Stimulated activated CD8-positive, alpha-beta memory T cell treated with anti-CD3 and anti-CD28 coated beads, Interleukin-7, amount 100 ng/mL, for 48 hours (primary cell): ENCODE measurements at places on chromosomes 13 and 19.
A peak's percentile ranks its signal among the peaks of the same experiment; 100 is the strongest.

DNA sequence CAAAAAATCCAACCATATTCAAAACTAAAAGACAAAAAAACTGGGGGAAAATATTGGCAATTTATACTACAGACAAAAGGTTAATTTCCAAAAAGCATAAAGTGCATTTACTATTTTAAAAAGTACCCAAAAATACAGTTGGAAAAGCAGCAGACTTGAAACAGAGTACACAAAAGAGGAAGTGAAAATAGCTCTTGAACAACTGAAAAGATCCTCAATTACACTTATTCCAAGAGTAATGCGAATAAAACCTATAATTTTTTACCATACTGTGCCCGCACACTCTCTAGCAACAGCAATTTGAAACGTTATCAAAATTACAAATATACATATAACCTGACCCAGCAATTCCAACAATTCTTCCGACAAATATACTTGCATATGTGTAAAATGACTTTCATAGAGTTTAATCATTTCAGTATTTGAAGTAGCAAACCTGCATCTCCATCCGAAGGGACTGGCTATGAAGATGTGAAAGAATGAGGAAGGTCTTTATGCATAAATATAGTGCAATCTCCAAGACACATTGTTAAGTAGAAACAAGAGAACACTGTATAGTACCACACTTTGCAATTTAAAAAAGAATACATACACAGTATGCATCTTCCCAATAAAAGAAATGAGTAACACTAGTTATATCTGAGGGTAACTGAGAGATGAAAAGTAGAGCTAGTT lies 25.4 kb downstream of the ALG5 start:
- DNase-seq, result no peak

DNA sequence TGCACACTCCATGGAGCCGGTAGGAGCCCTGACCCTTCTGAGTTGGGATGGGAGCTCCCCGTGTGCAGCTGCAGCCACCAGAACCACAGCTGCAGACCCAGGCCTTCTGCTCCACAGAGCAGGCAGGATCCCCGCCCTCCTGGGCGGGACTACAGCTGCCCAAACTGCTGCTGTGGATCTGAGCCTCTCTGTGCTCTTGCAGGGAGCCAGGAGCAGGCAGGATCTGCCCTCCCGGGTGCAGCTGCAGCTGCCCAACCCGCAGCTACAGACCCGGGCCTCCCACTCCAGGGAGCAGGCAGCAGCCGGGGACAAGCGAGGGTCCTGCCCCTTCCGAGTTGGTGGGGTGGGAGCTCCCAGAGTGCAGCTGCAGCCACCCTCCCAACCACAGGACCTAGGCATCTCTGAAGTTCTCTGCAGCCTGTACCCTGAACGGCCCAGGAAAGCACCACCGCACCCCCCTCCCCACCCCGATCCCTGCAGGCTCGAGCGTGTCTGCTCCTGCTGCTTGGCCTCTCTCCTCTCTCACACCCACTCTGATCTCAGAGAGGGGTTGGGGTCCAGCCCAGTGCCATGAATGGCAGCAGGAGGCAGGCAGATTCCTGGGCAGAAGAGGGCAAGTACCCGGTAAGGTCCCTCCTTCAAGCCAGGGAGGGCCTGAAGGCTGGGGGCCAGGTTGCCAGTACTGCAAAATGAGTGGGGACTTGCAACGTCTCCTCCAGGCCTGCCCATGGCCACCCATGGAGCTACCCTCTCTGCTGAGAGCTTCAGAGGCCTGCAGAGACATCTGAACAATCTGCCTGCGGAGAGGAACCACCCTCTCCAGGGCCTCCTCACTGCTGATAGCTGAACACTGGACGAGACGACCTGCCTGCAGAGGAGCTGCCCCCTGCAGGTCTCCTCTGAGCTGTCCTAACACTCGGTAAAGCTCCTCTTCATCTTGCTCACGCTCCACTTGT lies 16.4 kb upstream of the EMP3 start:
- no peak for DNase-seq

GRCh38 chr13:113155201-113155600 lies 3.2 kb upstream of the PROZ start:
- DNase-seq, result no peak

DNA sequence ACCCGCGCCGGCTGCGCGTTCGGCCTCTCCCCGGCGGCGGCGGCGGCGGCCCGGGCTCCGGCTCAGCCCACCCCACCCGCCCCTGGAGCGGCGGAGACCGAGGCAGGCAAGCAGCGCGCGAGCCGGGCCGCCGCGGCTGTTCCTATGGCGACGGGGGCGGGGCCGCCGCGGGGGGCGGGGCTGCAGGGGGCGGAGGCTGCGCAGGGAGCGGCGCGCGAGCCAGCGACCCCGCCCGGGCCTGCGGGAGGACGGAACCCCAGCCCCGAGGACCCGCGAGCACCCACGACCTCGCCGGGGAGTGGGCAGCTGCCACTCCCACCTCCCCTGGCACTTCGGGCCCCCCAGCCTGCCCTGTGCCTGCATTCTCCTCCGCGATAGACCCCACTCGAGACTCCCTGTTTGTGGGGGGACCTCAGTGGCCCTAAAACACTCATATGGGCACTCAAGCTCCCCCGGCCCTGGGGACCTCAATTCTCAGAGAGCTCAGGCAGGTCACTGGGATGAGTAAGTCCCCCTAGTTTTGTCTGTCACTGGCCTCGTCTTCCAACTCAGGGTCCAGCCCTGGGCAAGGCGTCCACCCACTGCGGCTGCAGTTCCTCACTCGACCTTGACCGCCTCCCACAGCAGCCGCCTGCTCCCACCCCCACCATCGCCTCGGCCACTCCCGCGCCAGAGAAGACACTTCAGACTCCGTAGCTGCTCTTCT lies at the start of gene CTXN1:
Gene CTXN1 (minus strand): TSS at position 115 of the 706 bp plus-strand sequence. CDS start 597 bp downstream, outside the sequence.
- DNase-seq, result peak; percentile 65

DNA sequence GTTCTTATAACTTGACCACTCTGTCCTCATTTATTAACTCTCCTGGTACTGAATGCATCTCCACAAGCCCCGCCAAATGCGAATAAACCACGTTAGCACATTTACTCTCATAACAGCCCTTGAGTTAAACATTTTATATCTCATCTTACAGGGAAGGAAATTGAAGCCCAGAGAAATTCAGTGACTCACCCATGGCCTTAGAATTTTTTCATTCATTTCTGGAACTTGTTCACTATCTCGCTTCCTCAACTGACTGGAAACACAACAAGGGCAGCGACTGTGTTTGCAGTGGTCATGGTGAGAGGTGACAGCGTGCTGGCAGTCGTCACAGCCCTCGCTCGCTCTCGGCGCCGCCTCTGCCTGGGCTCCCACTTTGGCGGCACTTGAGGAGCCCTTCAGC lies 39.5 kb downstream of the SERP2 start:
- no peak for DNase-seq

DNA sequence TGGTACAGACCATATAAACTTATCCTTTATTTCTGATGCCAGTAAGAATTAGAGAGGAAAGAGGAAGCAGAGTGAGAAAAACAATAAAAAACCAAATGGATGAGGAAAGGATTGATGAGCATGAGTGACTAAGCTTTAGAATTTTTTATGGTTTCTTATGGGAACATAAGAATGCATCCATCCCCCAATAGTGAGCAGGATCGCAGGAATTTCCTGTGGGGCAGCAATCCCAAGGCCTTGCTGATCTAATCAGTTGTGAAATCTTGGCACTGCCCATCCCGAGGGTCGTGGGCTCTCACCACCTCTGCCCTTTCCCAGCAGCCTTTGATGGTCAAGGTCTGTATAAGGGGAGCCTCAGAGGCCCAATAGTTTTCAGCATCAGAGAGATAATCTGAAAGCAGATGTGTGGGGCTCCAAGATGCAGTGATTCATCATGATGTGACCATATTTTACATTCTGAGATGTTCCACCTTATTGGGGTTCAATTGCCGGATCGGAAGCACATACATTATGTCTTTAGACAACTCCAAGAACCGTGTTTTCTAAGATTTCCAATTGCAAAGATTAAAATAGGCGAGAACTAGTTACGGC lies 222.1 kb downstream of the DNAJC15 start:
- DNase-seq, result no peak

GRCh38 chr13:19169991-19170390 lies 11.6 kb downstream of the TUBA3C start:
- no peak for DNase-seq

DNA sequence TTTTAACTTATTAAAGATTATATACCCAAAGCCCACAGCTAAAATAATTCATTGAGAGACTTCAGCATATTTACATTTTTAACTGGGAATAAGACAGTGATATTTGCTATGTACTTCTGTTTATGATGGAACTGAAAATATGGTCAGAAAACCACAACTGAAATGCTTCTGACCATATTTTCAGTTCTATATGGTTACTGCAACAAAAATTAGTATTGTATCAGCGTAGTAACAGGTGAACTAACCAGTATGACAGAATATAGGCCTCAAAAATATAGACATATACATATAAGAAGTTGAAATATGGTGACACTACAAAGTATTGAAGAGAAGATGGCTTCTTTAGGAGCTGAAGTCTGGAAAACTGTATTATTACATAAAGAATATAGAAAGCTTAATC lies 857.4 kb downstream of the OLFM4 start:
- DNase-seq, result no peak

- no peak for DNase-seq
Observed at GRCh38 chr19:34838248-34838647, 65.2 kb upstream of the ZNF599 start.

GRCh38 chr13:91313581-91313980 lies 33.9 kb upstream of the MIR17HG start:
- DNase-seq, result no peak

- no peak for DNase-seq
Observed at GRCh38 chr13:21670006-21670882, 629 bp upstream of the FGF9 start.

DNA sequence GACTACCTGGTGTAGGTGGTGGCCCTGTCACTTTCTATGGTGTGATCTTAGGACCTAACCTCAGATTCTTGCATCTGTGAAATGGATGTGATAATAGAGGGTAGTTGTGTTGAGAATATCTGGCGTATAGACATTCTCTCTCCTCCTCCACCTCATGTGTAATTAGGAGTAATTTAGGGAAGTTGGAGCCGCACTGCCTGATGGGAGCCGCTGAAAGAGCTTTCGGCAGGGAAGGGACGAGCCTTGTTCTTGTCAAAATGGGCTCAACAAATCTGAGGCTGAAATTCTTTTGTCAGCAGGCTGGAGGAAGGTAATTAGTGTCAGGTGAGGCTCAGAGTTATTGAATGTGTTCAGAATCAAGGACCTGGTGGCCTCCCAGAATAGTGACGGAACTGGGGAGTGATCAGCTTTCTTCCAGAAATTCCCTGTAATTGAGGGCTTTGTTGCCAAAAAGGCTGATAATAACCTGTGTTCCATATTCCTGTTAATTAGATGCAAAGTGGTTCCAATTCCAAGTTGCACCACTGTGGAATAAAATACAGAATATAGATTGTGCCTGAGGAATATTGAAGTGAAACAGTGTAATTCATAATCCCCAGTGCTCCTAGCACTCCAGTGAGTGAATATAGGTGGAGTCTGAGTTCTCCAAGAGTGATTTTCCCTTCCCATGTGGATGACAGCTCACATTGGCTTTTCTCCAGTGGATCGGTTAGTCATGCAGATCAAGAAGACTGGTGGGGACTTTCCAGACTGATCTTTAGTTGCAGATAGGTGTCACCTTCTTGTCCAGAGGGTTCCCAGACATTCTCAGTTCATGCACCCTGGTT lies 47.5 kb downstream of the SPATA13 start:
- DNase-seq, result no peak

DNA sequence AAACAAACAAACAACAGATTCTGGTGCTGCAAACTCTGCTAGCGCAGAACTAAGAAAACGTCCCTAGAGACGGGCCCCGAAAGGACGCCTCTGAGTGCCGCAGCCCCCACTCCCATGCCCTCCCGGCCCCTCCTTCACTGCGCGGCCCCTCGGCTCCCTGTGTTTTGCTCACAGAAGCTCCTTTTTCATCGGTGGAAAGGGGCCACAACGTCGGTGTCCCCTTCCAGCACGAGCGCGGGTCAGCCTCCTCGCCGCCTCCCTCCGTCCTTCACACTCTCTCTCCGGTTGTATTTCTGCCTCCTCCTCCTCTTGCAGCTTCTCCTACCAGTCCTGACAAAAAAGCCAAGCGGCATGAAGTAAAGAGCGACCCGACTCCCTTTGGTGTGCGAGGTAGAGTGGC lies 14.8 kb upstream of the F7 start:
- DNase-seq, result no peak

- no peak for DNase-seq
Observed at GRCh38 chr19:44777715-44778347, at the start of gene CBLC. Gene CBLC (plus strand): TSS chr19:44777890. CDS start chr19:44777932, 42 bp downstream.

DNA sequence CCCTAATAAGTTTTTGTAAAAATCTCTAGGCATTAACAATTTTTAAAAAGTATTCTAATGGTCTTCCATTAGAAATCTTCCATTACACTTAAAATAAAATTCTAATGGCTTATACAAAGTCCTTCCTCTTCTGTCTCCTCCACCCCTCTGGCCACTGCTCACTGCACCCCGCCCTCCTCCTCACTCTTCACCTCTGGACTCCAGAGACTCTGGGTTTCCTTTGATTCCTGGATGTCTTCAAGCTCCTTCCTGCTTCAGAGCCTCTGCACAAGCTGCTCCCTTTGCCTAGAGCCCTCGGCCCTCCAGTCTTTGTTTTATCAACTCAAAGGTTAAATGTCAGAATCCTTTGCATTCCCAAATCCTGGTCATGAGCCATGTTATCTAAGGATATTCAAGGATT lies 20.8 kb downstream of the TNFSF14 start:
- no peak for DNase-seq

DNA sequence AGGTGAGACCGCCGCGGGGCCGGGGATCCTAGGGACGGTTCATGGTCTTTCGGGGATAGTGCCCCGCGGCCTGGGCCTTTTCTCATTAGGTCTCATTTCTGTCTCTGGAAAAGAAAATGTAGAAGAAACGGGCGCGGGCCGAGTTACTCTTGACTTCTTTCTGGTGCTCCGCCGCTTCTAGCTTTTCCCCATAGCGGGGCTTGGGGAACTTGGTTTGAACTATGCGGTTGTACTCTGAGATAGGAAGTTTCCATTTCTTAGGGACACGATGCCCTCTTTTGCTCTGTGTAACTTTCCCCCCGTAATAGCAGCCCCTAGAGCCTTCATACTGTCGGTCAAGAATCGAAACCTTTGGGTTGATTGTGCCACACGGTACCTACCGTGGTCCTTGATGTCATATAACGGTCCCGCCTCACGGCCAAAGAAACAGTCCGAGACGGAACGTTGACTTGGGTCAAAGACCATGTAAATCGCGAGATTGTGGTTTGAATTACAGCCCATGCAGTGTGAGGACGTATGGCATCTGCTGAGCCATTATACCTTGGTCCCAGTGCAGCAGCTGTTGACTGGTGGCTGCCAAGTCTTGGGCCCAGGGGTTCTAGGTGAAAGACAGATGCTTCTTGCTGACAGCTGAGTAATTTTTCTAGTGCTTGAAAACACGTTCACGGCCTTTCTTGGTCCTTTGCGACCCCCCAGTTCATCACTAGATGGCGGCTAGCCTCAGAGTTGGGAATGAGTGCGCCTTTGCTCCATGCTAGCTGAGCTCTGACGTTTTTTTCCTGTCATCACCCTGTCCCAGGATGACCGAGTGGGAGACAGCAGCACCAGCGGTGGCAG lies 487 bp downstream of the RPS5 start:
- no peak for DNase-seq
